A549 treated with Mapracorat at 1 μM for 4 hours (cell line): ENCODE measurements at places on chromosomes 13 and 19. TPM values are rescaled to one million over a fixed set of nuclear protein-coding genes. Genes with fewer than 3 reads are reported as not detected.

The GNA15 gene
- 0.08 TPM in 2 of 5 replicates, not detected in the others for total RNA-seq

The GPX4 gene
- 425 to 512 TPM (median 484 TPM) in 5 replicates for total RNA-seq

The TNFAIP8L1 gene
- 2.9 to 4.4 TPM (median 3.7 TPM) in 5 replicates for total RNA-seq

The TMEM238 gene
- 2.5 to 10.7 TPM (median 9.7 TPM) in 5 replicates for total RNA-seq

The CLEC11A gene
- total RNA-seq, result 7.2 to 11.4 TPM (median 10.0 TPM) in 5 replicates

The FREM2 gene
- total RNA-seq, result not detected in 5 replicates

The TEX29 gene
- 0.27 TPM in 1 of 5 replicates, not detected in the others for total RNA-seq

The PEAK3 gene
- total RNA-seq, result 0.08 to 0.15 TPM (median 0.11 TPM) in 3 of 5 replicates, not detected in the others

The PDX1 gene
- 0.05 to 0.12 TPM (median 0.09 TPM) in 5 replicates for total RNA-seq

The SYNGR4 gene
- total RNA-seq, result 2.1 to 4.6 TPM (median 2.9 TPM) in 5 replicates

The ZNF677 gene
- not detected in 5 replicates for total RNA-seq

The CRX gene
- total RNA-seq, result not detected in 5 replicates

The PTGER1 gene
- 0.09 to 0.26 TPM (median 0.12 TPM) in 5 replicates for total RNA-seq

The FAM216B gene
- total RNA-seq, result not detected in 5 replicates

The ZNF28 gene
- 0.35 to 2.7 TPM (median 1.3 TPM) in 5 replicates for total RNA-seq

The LGI4 gene
- total RNA-seq, result 0.08 to 0.30 TPM (median 0.17 TPM) in 5 replicates

The TTC9B gene
- 0.21 to 0.47 TPM (median 0.34 TPM) in 4 of 5 replicates, not detected in the other for total RNA-seq

The CLDN10 gene
- 0.15 to 0.34 TPM (median 0.26 TPM) in 5 replicates for total RNA-seq

The LGALS14 gene
- not detected in 5 replicates for total RNA-seq

The MCEMP1 gene
- total RNA-seq, result not detected in 5 replicates

The CAB39L gene
- total RNA-seq, result 1.5 to 2.3 TPM (median 2.1 TPM) in 5 replicates

The UCHL3 gene
- total RNA-seq, result 47.8 to 52.0 TPM (median 48.8 TPM) in 5 replicates

The LYL1 gene
- 0.42 to 1.3 TPM (median 0.85 TPM) in 5 replicates for total RNA-seq

The CEACAM8 gene
- not detected in 5 replicates for total RNA-seq

The IGFL2 gene
- total RNA-seq, result 0.20 to 1.3 TPM (median 0.34 TPM) in 5 replicates

The OR10H1 gene
- total RNA-seq, result not detected in 5 replicates

The ABCC4 gene
- total RNA-seq, result 19.4 to 24.8 TPM (median 23.4 TPM) in 5 replicates

The CYP4F3 gene
- total RNA-seq, result 2.3 to 4.0 TPM (median 3.3 TPM) in 5 replicates

The SELENOV gene
- total RNA-seq, result not detected in 5 replicates

The SYNE4 gene
- total RNA-seq, result 0.11 to 0.28 TPM (median 0.15 TPM) in 5 replicates

The FCER2 gene
- total RNA-seq, result not detected in 5 replicates

The PPP1R13L gene
- 32.7 to 42.5 TPM (median 39.9 TPM) in 5 replicates for total RNA-seq

The PARP4 gene
- 34.1 to 45.0 TPM (median 41.4 TPM) in 5 replicates for total RNA-seq

The CEACAM7 gene
- total RNA-seq, result 0.07 to 0.15 TPM (median 0.12 TPM) in 4 of 5 replicates, not detected in the other

The DYRK1B gene
- total RNA-seq, result 17.3 to 23.2 TPM (median 22.1 TPM) in 5 replicates

The THSD1 gene
- total RNA-seq, result 6.7 to 7.6 TPM (median 7.3 TPM) in 5 replicates

The PTH2 gene
- not detected in 5 replicates for total RNA-seq

The TUBB4A gene
- total RNA-seq, result 6.0 to 7.6 TPM (median 6.5 TPM) in 5 replicates

The CFAP97D2 gene
- not detected in 5 replicates for total RNA-seq

The CALR gene
- 493 to 527 TPM (median 508 TPM) in 5 replicates for total RNA-seq

The NXNL1 gene
- not detected in 5 replicates for total RNA-seq

The OR7C2 gene
- not detected in 5 replicates for total RNA-seq

The CEACAM16 gene
- total RNA-seq, result 0.17 to 0.18 TPM in 2 of 5 replicates, not detected in the others

The KLF1 gene
- total RNA-seq, result 0.10 TPM in 1 of 5 replicates, not detected in the others

The STOML3 gene
- total RNA-seq, result not detected in 5 replicates

The EDDM13 gene
- total RNA-seq, result not detected in 5 replicates

The RAD23A gene
- 69.3 to 81.9 TPM (median 80.5 TPM) in 5 replicates for total RNA-seq

The MRPL4 gene
- total RNA-seq, result 59.3 to 80.0 TPM (median 72.9 TPM) in 5 replicates
